ENCODE measurements at places on chromosomes 7 and 10. TPM values are rescaled to one million over a fixed set of nuclear protein-coding genes. Genes with fewer than 3 reads are reported as not detected.

GBX1 gene
- not detected for total RNA-seq

- no peak for DNase-seq
These were observed 65.1 kb downstream of the MGMT start for GRCh38 chr10:129531969-129532660.

DNA sequence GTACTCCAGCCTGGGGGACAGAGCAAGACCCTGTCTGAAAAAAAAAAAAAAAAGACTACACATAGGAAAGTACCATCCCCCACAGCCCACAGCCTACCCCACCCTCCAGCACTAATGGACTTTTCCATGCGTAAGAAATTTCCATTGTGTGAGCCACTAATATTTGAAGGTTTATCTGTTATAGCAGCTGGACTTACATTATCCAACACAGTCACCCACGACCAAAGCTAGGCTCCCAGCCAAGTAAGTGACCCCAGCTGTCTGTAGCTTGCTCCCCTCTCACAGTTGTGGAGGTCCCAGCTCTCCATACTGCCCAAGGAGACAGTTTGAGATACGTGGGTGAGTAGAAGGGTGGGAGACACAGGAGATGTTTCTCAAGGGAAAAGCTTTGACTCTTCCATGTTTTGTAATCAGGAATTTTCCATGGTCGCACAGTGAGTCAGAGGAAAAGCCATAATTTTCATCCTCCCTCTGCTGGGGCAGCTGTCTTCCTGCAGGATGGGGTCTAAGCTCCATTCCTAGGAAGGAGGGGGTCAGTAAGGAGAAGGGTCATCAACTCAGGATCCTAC, 57.4 kb downstream of the CAV1 start:
- no peak for DNase-seq

DNA sequence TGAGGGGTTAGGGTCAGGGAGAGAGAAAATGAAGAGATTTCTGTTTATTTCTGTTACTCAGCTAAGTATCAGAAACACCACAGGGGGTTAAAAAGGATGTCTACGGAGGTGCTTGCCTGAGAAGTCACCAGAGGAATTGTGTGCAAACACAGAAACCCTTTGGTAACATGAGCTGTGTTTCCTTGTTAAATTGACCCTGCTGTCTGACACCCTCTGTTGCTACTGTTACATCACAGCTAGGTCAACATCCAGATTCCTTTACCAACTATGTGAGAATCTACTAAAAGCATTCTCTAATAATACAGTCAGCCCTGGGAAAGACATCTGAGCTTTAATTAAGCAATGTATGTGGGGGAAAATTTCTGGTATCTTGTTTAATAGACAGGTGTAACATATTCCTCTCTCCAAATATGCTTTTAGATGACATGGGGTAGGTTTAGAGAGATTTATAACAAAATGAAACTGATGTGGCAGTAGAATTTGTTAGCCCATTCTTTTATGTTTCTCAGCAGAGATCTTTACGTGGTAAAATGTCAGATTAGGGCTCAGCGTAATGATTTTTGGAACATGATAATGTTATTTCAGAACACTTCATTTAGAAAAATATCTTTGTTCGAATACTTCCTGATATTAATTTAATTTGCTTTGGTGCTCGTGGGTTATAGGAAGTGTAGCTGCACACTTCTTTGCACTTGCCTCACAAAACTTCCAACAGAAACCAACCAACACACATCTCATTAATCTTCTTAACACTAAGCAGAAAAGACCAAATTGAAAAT, 168.0 kb upstream of the AHR start:
- no peak for DNase-seq

DNA sequence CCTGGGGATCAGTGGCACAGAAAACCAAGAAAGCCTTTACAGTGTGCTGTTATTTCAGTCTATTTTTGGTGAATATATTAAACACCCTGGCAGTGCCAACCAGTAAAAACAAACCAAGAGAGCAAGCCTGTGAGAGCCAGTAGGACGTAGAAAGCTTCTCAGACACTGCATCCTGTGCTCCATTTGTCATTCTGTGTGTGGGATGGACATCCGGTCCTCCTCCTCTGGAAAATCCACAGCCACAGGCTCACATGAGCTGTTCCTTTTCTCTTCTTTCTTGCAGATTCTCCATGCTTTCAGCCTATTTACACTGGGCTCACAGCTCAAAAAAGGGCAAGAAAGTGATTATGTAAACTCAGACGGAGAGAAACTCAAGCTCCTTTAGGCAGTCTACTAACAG, 119.7 kb upstream of the YAE1 start:
- DNase-seq: no peak

DNA sequence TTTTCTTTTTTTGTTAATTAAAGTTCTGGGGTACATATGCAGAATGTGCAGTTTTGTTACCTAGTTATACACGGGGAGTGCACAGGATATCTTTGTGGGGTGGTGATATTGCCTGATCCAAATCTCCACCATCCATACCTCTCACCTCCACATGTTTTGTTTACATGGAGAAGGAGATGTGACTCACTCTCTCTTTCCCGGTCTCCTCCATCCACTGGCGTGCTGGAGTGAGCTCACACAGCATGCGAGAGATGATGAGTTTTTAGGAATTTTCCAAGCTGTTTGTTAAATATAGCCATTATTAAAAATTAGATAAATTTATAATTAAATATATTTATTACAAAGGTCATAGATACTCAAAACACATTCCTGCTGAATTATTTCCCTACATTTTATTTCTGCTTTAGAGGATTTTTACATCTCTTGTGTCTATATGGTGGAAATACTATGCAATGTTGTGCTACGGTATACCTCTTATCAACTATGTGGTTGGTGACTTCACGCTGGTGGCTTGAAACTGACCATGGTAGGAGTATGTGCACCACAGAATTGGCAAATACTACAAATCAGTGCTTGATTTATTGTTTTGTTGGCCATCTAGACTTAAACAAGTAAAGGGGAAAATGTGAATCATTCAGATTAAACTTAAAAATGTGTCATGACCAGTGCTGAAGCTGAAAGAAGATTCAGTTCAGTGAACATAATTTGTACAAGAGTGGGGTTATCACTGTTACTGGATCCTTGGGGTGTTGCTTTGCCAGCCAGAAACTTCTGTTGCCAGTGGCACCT, 107.9 kb upstream of the FAM180A start:
- no peak for DNase-seq

DNA sequence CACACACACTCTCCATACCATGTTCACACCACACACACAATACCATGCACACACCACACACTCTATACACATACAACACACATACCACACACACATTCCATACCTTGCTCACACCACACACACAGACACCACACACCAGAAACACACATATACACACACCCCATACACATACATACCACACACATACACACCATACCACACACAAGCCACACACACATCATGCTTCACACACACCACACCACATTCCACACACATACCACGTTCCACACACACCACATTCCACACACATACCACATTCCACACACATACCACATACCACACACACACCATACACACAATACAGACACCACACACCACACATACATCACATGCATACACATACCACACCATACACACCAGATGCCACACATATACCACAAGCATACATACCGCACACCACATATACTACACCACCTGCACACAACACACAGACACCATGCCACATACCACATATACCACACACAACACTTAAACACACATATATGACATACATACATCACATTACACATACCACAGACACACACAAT, 282.7 kb downstream of the POU6F2 start:
- DNase-seq: no peak

DNA sequence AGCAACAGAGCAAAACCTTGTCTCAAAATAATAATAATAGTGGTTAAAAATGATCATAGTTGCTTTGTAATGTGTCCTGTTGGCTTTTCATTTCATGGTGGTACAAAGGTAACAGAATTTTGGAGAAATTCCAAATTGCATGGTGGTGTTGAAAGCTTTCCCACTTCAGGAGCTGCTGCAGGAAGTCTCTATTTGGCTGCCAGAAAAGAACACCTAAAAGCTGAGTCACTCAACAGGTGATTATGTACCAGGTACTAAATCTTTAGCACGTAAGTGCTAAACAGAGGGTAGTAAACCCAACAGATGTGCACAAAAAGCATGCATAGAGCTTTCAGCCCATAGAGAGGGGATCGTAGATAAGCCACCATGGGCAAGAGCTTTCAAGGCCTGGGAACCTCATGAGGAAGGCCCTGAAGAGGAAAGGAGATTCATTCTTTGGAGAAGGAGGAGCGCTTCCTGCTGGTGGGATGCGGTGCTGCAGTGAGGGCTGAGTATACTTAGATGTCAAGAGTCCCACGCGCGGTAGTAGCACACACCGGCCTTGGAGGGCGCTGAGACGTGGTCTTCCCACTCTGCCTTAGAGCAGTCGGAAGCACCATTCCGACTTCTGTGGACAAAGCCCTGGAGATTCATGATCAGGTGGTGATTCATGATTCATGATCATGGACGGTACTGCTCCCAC, 118.7 kb downstream of the RALA start:
- DNase-seq: peak; percentile 50

- DNase-seq: no peak
These were observed 247.5 kb downstream of the KLF6 start for GRCh38 chr10:3537518-3537917.

DNA sequence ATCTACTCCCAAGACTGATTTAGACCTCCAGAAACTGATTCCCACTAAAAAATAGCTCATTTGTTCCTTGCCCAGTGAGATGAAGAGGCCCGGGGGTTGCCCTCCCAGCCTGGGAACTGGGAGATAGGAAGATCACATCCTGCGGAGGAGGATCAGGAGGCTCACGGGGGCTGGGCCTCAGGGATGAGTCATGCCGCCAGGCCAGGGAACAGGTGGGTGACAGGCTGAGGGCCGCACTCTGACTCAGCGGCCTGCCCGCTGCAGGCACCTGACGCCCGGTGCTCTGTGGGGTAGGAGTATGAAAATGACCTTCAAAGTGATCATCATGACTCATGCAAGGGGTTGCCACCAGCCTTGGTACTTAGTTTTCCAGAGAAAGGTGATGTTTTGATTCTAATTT, 104.5 kb upstream of the ZPBP start:
- no peak for DNase-seq

CLCN1 gene
- total RNA-seq: not detected

TEX47 gene
- not detected for total RNA-seq

- DNase-seq: no peak
These were observed 42.4 kb downstream of the C10orf120 start for GRCh38 chr10:122657255-122657654.

OR2A42 gene
- total RNA-seq: not detected

ABCB1 gene
- total RNA-seq: 25.8 TPM

- DNase-seq: peak; percentile 7
These were observed 4.4 kb upstream of the PDLIM1 start for GRCh38 chr10:95295031-95295755.

DNA sequence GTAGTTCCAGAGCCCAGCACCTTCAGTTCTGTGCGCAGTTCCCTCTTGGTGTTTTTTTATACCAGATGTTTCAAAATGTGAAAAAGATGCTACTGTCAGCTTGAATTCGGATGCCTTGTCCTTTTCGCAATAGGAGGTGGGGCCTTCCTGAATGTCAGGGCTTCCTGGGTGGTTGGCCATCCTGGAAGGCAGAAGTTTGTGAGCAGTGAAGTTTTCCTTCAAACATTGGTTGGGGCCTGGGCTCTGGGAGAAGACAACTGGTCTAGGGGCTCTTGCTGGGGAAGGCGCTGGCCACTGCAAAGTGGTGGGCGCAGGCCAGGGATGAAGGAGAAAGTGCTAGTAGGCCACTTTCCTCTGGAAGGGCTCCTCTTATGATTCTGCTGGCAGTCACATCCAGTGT, 56.8 kb upstream of the JAZF1 start:
- no peak for DNase-seq

CCDC172 gene
- total RNA-seq: not detected

CHST3 gene
- total RNA-seq: not detected

GRCh38 chr7:91248996-91249395, 15.2 kb upstream of the FZD1 start:
- DNase-seq: no peak

- no peak for DNase-seq
These were observed 178.6 kb upstream of the GALNT17 start for GRCh38 chr7:70953331-70953741.

- no peak for DNase-seq
These were observed 109.4 kb downstream of the MAD1L1 start for GRCh38 chr7:2123360-2123759.
